Activated CD4-positive, alpha-beta T cell treated with anti-CD3 and anti-CD28 coated beads, Interleukin-2, amount 50 U/mL, for 1 hour (primary cell): ENCODE measurements at places on chromosomes 4 and X.

DNA sequence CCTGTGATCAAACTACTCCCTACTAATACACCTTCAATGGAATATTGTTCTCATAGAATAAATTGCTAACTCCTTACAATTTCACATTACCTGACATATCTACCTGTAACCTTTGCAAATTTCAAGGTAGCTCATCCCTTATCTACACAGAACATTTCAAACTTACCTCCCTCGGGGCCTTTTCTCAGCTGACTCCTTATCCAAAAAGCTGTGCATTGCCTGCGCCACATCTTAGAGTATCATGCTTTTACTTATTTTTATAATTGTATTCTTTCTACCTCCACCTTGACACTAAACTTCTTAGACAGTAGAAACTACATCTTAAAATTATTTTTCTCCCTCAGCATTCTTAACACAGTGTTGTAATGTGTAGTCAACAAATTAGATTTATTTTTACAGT is 198.5 kb downstream of the FBXO8 start:
- no peak for DNase-seq

DNA sequence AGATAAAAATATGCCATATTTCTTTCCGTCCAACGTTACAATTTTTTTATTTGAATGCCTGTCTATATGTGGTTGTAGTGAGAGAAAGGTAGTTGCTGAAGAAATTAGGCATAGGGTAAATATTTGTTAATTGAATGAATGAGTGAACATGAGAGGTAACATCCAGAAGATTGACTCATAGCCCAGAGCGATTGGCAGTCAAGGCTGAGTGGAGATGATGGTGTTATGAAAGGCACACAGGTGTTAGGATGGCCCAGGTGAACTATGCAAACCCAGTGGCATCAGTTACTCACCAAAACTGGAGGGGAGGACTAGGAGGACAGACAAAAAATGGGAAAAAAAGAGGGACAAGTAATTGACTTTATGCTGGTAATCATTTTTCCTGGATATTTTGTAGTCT is 31.7 kb upstream of the SPRY1 start:
- DNase-seq = no peak

DNA sequence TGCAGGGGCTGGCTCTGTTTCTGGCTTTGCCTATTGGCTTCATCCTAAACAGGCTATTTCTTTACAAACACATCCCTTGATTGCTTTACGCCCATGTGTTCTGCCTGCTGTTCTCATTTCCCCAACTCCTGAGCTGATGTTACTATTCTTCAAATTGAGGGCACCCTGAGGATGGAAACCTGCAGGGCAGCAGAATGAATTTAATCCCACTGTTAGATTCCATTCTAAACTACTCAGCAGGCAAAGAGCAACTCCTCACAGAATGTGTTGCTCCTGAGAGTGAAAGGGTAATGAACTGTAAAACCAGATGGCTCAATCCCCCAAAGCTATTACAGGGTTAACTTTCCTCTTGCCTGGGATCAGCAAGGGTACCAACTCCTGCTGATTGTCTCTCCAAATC is 75.7 kb downstream of the ANKRD50 start:
- DNase-seq = no peak

- no peak for DNase-seq
Measured at GRCh38 chr4:119490335-119490734, 138.3 kb downstream of the PDE5A start.

GRCh38 chr4:26839534-26839951 is 21.1 kb upstream of the STIM2 start:
- DNase-seq = no peak

- DNase-seq = no peak
Measured at GRCh38 chrX:31240982-31241381, 169.1 kb upstream of the FTHL17 start.

GRCh38 chr4:102438396-102439235 is 62.5 kb upstream of the NFKB1 start:
- no peak for DNase-seq

DNA sequence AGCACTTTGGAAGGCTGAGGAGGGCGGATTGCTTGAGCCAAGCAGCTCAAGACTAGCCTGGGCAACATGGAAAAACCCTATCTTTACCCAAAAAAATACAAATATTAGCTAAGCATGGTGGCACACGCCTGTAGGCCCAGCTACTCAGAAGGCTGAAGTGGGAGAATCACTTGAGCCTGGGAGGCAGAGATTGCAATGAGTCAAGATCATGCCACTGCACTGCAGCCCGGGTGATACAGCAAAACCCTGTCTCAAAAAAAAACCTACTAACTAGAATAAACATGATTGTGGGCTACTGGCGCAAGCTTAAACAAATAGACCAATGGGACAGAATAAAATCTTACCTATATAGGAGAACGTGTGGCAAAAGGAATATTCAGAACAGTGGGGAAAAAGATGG is 7.3 kb downstream of the CDKL2 start:
- DNase-seq = no peak

- no peak for DNase-seq
Measured at GRCh38 chr4:4640692-4641091, 98.8 kb upstream of the STX18 start.

- DNase-seq = no peak
Measured at GRCh38 chr4:2648159-2648814, 107.8 kb downstream of the TNIP2 start.

DNA sequence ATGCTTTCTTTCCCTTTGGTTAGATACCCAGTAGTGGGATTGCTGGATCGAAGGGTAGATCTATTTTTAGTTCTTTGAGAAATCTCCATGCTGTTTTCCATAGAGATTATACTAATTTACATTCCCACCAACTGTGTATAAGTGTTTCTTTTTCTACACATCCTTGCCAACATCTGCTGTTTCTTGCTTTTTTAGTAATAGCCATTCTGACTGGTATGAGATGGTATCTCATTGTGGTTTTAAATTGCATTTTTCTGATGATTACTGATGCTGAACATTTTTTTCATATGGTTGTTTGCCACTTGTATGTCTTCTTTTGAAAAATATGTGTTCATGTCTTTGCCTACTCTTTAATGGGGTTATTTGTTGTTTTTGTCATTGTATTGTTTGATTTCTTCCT is 6.6 kb upstream of the AGA start:
- DNase-seq = no peak

DNA sequence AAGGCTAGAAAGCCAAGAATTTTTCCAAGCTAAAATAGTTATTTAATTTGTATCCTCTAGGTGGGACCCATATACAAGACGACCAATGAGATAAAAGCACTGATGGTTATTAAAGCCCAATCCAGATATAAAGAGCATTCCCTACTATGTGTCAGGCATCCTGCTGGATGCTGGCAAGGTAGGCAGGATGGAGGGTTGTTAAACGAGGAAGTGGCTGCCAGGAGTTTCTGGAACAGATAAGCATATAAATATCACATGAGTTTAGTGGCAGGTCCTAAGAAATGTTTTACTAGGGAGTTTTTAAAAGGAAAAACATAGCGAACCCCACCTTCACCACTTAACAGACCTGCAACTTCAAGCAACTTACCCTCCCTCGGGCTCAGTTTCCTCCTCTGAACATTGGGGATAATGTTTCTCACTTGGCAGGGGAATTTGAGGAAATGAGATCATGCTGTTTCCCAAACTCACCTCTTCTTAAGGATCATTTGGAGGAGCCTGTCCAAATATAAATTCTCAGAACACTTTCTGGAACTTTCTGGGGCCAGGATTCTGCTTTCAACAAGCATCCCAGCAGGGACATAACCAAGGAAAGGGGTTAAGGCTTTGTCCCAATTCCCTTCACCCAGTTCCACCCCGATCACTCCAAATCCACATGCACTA is 94.3 kb upstream of the LDB2 start:
- no peak for DNase-seq

GRCh38 chrX:154750301-154751202 is at the start of gene GAB3:
TSS of gene GAB3 (minus strand) at chrX:154751077. CDS start at chrX:154751025, 52 bp downstream.
- no peak for DNase-seq

- DNase-seq = no peak
Measured at GRCh38 chr4:100797791-100798190, 280.0 kb upstream of the EMCN start.

DNA sequence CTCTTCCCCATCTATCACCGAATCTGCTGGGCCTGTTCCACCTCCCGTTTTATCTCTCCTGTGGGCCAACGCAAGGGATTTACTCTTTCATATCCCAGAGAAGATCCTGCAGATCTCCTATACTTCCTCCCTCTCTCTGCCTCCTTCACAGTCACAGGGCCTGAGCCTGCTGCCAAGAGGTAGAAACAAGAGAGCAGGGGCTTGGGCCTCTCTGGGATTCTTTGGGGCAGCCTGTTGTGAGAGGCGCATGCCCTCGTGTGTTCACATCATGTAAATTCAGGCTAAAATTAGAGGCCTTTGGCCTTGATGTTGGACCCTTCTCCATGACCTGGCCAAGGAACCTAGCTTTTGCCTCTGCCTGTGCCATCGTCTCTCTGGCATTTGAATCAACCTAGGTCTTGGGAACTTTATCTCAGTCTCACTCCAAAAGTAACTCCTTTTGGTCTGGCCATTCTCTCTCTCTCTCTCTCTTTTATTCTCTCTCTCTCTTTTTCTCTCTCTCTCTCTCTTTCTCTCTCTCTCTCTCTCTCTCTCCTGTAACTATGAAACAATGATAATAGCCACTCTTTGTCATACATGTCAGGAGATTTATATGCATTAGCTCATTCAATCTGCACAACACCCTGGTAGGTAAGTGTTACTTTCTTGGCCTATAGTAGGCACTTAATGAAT is 20.0 kb upstream of the EFNB1 start:
- DNase-seq = no peak

- no peak for DNase-seq
Measured at GRCh38 chrX:150332023-150332422, 31.1 kb upstream of the MAMLD1 start.

DNA sequence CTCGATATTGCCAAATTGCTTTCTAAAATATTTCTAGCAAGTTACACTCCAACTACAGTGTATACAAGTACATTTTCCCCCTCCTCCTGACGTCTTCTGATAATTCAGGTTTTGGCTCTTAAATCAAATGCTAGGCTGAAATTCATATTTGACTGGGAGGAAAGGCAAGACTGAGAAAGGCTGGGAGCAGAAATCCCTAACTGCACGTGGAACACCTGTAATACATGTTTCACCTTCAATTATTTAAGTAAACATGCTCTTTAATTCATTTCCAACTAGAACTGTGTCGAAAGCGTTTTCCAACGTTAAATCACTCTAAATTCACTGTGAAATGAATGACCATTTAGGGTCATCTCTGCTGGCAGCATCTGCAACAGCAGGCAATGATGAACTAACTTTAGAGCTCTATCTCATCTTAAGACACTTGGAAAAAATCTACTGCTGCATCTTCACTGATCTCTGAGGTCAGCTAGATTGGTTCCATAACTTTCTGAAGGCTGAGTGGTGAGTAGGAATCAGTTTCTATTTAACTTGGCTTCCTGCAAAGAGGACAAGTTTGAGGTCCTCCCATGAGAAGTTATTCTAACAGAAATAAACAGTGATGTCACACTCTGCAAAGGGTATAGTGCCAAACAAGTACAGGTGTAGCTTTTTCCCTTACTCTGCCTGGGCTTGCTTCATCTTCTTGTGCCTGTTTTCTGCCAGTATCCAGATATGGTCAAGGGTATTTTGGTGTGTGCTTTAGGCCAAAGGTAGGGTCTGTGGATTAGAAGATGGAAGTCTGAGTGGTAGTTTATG is 144.3 kb upstream of the PAK3 start:
- DNase-seq = no peak

GRCh38 chr4:74874753-74875367 is 58.1 kb upstream of the PARM1 start:
- DNase-seq = no peak

- DNase-seq = no peak
Measured at GRCh38 chr4:77126809-77127208, 30.2 kb upstream of the CCNG2 start.

DNA sequence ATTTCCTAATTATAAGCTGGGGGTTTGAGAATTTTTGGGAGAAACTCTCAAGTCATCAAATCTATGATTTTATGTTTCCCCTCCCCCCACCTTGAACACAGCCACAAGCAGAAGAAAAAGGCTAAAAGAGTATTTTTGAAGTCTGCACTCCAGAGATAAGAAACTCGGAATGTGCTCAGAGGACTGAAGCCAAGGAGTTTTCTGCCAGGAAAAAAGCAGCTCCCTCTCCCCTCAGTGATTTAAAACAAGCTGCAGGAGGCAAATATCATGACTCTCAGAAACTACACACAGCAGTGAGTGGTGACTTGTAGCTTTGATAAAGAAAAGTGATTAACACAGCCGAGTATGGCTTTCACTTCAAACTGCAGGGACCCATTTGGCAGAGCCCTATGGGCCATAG is 800.2 kb upstream of the FTHL17 start:
- no peak for DNase-seq

- DNase-seq = no peak
Measured at GRCh38 chr4:138688408-138689085, 327.0 kb upstream of the NOCT start.

GRCh38 chrX:131739823-131740222 is 195.9 kb downstream of the OR13H1 start:
- no peak for DNase-seq

GRCh38 chr4:88033309-88033708 is 25.9 kb downstream of the PKD2 start:
- peak; percentile 6 for DNase-seq

- DNase-seq = no peak
Measured at GRCh38 chrX:11555759-11556158, 110.0 kb downstream of the ARHGAP6 start.

- no peak for DNase-seq
Measured at GRCh38 chr4:139458543-139458942, 4.6 kb downstream of the RAB33B start.

DNA sequence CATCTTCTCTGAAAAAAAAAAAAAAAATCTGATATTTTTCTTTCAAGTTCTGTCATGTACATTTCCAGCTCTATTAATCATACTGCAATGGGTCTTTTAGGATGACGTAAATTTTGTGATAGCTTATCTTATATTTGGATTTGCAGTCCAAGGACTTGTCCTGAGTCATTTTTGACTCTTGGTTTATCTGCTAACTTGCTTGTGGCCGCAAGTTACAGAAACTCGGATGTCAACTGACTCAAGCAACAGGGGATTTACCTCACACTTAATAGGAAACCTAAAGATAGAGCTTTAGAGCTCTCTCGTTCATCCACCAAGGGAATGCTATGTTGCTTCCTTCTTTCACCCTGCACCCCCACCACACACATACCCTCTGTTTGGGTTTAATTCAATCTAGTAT is 1433.8 kb upstream of the TENM3 start:
- DNase-seq = no peak

DNA sequence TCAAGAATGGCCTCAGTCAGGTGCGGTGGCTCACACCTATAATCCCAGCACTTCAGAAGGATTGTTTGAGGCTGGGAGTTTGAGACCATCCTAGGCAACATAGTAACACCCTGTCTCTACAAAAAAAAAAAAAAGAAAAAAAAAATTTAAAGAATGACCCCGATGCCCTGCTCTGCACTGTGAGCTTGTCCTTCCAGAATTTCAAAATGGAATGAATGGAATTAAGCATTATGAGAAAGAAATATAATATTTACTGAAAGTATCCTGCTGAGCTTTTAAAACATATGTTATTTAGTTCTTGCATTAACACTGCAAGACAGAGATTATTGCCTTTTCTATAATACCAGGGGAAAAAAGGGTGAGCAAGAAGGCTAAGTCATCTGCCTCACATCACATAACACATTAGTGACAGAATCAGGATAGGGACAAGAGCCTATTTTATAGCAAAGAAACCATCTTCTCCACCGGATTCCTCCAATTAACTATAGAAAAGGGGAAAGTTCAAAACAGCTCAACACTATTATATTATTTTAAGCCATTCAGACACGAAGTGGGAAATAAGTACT is 41.9 kb upstream of the GAB1 start:
- DNase-seq = no peak

- DNase-seq = no peak
Measured at GRCh38 chr4:21801661-21802385, 146.7 kb downstream of the KCNIP4 start.

GRCh38 chr4:2082118-2082517 is 23.0 kb downstream of the NAT8L start:
- no peak for DNase-seq
